ENCODE measurements at places on chromosomes 2 and 18.

DNA sequence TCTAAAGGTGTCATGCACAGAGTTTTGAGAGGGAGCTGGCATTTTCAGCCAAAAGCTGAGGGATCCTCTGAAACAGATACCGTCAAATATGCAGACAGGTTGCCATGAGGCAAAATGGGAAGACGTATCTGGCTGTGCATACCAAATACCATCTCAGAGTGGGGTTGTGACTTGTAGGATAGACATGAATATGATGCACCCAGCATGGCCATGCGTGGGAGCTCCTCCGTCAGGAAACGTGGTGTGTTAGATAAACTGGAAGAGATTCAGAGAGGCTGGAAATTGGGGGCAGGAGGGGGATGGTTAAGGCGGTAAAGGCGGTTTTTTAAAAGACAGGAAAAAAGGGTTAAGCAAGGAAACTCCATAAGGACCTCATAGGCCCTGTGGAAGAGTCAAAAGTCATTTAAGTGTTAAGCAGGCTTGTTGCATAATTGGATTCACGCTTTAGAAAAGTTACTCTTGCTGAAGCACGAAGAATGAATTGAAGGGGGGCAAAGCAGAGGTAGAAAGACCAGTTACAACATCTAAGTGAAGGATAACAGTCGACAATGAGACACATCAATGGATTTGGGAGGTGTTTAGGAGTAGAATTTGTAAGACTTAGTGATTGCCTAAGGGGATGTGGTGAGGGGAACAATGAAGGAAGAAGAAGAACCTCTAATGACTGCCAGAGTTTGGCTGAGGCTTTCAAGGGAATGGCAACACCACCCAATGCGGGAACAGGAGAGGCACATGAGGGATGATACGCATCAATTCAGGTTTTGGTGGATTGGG is 139.6 kb upstream of the CTAGE1 start:
- DNase-seq: no peak

DNA sequence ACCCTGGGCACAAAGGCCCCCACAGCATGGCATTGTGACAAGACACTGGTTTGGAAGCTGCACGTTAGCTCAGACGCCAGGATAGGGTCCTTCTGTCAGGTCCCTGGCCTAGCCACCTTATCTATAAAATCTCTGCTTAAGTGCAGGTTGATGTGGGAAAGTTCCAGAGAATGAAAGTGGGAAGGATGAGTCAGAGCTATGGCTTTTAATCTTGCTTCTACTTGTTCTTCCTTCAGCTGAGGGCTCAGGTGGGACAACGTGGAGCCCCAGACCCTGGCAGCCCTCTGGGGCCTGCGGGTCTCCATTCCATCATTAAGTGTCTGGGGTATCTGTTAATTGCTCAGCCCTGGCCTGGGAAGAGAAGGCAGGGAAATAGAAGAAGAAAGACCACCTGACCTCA is 64.5 kb downstream of the CELF4 start:
- no peak for DNase-seq

GRCh38 chr2:175742367-175742766 is 259.7 kb downstream of the LNPK start:
- no peak for DNase-seq

GRCh38 chr2:60560734-60561644 is 7.5 kb upstream of the BCL11A start:
- no peak for DNase-seq

- no peak for DNase-seq
These were observed 474.6 kb downstream of the SLC4A3 start for GRCh38 chr2:220101980-220102379.

- DNase-seq: no peak
These were observed 141.5 kb upstream of the FIGN start for GRCh38 chr2:163877316-163877715.

GRCh38 chr2:16013359-16013911 is 73.1 kb downstream of the MYCN start:
- DNase-seq: no peak

- no peak for DNase-seq
These were observed 40.1 kb downstream of the SCN3A start for GRCh38 chr2:165163761-165164160.

GRCh38 chr18:62648045-62648678 is 67.2 kb upstream of the PHLPP1 start:
- no peak for DNase-seq

GRCh38 chr18:51211552-51211951 is 14.1 kb upstream of the MEX3C start:
- no peak for DNase-seq

DNA sequence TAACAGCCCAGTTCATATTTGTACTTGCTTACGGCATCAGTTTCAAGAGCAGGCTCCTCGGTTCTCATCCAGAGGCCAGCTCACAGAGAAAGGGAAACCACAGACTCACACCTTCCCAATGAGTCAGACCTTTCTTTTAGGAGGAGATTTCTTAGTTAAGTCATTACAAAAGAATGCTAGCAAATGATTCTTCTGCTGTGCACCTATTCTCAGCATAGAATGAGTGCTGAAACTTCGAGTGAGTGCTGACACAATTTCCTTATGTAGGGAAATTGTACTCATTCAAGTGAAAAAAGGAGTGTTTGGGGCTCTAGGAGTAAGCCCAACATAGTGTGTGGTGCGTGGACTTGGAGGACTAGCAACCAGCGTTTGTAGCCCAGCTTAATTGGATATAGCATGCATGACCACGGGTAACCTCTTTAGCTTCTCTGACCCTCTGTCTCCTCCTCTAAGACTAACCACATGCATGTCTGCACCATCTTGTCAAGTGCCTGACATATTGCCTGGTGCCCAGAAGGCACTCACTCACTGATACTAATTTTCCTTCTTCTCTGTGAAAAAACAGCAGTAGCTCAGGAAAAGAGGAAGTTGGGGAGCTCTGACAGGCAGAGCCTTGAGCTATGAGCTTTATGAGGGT is 87.0 kb downstream of the ALPK2 start:
- DNase-seq: no peak

DNA sequence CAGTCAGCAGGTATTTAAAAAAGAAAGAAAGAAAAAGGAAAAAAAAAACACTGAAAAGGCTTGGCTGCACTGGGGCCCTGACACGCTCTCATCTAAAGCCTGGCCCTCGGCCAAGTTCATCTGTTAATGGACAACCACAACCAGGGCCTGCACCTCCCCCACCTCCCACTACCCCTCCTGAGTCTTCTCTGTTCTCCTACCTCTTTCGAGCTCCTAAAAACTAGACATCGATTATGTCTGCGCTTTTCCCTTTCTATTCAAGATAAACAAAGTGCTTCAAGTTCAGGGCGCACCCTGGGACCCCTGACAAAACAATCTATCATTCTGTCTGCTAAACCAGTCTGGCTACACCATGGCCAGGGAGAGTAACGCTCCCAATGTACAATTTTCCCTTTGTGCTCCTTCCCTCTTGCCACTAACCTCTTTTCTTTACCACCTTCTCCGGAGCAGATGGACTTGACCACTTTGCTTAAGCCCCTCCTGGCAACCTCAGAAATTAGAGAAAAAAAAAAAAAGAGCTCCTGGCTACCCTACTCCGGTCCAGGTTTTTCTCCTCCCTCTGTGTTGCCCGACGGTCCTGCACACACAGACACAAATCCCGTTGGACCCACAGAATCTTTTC is 22.7 kb downstream of the BCL11A start:
- DNase-seq: peak; percentile 68

- no peak for DNase-seq
These were observed 182.3 kb downstream of the FAM210A start for GRCh38 chr18:13543811-13544732.

DNA sequence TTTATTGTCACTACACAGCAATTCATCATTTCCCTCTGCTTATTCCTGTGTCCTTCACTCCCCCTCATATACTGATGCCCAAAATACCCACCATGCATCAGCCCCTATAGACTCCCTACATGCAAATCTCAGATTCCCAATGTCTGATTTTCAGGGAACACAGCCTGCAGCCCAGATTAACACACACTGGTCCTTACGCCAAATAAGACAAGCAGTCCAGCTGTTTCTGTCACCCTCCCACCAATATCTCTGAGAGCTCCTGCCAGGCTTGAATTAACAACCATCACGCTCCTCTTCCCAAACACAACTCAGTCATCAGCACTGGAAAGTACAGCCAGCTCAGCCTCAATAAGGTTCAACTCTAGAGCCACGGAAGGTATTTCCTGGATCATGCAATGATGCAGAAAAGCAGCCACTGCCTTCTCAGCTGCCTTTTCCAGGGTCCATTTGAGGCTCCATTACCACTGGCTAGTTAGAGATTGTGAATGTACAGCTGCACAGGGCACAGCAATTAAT is 39.0 kb upstream of the SLC35F5 start:
- no peak for DNase-seq

DNA sequence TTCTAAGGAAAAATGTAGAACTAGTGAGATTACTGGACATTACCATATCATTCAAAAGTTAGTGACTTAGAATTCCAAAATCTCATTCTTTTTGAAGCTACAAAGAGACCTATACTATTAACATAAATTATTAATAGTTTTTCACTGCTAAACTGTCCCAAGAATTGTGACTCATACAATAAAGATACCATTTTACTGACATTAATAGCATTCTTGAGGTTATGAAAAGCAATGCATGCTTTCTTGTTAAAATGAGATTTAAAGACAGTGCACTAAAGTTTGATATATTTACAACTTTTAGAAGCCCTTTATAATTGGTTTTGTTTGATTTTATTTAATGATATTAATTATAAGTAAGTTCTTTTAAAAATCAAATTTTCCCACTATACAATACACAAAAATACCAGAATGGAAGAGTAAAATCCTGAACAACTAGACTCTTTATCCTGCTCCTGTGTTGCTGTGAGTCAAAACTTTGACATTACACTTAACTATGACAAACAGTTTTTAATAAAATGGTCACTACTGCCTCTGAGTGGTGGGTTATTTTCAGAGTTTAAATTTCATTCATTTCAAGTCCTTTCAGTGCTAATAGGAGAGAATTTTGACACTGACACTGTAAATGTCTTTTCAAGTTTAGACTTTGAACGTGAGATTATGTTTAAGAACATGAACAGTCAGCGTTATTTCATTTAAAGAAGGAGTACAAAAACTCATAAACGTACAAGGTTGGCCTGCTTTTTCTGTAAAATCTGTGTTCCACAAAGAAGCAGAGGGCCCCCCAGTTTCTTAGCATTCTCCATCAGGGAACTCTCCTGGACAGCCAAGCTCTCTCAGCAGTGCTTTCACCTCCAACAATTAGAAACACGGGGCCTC is 54.5 kb downstream of the FAM124B start:
- no peak for DNase-seq

GRCh38 chr18:73962256-73962655 is 185.4 kb downstream of the FBXO15 start:
- DNase-seq: no peak

- DNase-seq: no peak
These were observed 12.8 kb upstream of the TTN start for GRCh38 chr2:178819992-178820391.

DNA sequence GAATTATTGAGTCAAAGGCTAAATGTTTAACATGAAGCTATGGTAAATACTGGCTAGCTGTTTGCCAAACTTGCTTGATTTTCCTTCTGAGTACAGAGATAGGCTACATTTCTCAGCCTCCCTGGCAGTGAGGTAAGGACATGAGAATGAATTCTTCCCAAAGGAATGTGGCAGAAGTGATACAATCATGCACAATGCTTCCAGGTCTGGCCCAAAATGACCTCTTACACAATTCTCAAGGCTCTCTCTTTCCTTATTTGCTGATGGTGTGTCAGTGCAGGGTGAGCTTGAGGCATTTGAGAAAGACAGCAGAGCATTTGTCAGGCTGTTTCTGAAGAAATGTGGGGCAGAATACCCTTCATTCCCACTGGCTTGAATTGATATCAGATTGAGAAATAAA is 95.6 kb upstream of the NABP1 start:
- DNase-seq: no peak

GRCh38 chr2:166314022-166314759 is 61.6 kb downstream of the SCN9A start:
- no peak for DNase-seq

GRCh38 chr2:45652090-45653031 is 886 bp downstream of the PRKCE start:
- no peak for DNase-seq

Data from NCI-H774 (cell line).